CD8-positive, alpha-beta T cell (primary cell): ENCODE measurements at places on chromosomes 16 and 17. TPM values are rescaled to one million over a fixed set of nuclear protein-coding genes. Genes with fewer than 3 reads are reported as not detected.

ANKFN1 gene
- total RNA-seq, result not detected

TEX2 gene
- total RNA-seq, result 5.6 TPM

HEATR9 gene
- total RNA-seq, result 2.5 TPM

MEOX1 gene
- 0.11 TPM for total RNA-seq

KCNJ2 gene
- not detected for total RNA-seq

PRCD gene
- total RNA-seq, result not detected

AATK gene
- total RNA-seq, result 0.30 TPM

RRAD gene
- 0.76 TPM for total RNA-seq

CD300E gene
- not detected for total RNA-seq

TBC1D3 gene
- total RNA-seq, result not detected

OR3A2 gene
- 1.0 TPM for total RNA-seq

ULK2 gene
- total RNA-seq, result 10.7 TPM

KCNH6 gene
- total RNA-seq, result not detected

GHDC gene
- 6.6 TPM for total RNA-seq

RFNG gene
- 26.2 TPM for total RNA-seq

PER1 gene
- total RNA-seq, result 1,922 TPM

SERPINF2 gene
- total RNA-seq, result 0.22 TPM

SOX15 gene
- not detected for total RNA-seq

NOG gene
- total RNA-seq, result 6.6 TPM

CSH1 gene
- total RNA-seq, result not detected

RAD51C gene
- total RNA-seq, result 10.0 TPM

KRT33B gene
- not detected for total RNA-seq

KRTAP1-1 gene
- not detected for total RNA-seq

PRDM7 gene
- not detected for total RNA-seq

HOXB9 gene
- not detected for total RNA-seq

NT5M gene
- total RNA-seq, result 2.4 TPM

SYNGR3 gene
- 6.6 TPM for total RNA-seq

TNK1 gene
- 9.9 TPM for total RNA-seq

CMIP gene
- 42.1 TPM for total RNA-seq

PPP1R1B gene
- total RNA-seq, result not detected

ZG16B gene
- total RNA-seq, result not detected

SBK1 gene
- 17.1 TPM for total RNA-seq

PRR35 gene
- total RNA-seq, result not detected

FLYWCH2 gene
- total RNA-seq, result 10.9 TPM

KLHL10 gene
- not detected for total RNA-seq

SPN gene
- total RNA-seq, result 36.9 TPM

LGALS9B gene
- total RNA-seq, result not detected

SP6 gene
- total RNA-seq, result 0.38 TPM

CHD9 gene
- total RNA-seq, result 23.5 TPM

EME1 gene
- 0.60 TPM for total RNA-seq

HASPIN gene
- 0.38 TPM for total RNA-seq
